ENCODE measurements at places on chromosomes 6 and 20.

- no peak for DNase-seq
These were observed 46.0 kb upstream of the TASP1 start for GRCh38 chr20:13684566-13685222.

GRCh38 chr6:55652429-55652828 lies 73.4 kb upstream of the HMGCLL1 start:
- DNase-seq = no peak

GRCh38 chr6:110102411-110102810 lies 77.1 kb downstream of the WASF1 start:
- no peak for DNase-seq

- no peak for DNase-seq
These were observed 144.6 kb downstream of the ARHGAP18 start for GRCh38 chr6:129565366-129565765.

DNA sequence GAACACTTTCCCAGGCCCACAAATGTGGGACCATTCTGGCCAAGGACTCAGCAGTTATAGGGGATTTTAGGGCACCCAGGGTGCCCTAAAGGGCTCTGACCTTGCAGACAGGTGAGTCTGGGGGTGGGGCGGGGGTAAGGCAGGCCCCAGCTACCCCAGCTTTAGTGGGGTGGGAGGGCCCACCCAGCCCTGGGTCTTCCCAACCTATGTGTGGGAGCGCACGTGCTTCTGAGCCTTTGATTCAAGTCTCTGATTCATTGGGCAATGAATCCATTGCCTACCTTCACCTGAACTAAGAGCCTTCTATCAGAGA lies 958 bp downstream of the SERPINB1 start:
- DNase-seq = no peak

Measured in A549 (cell line).